ENCODE measurements at places on chromosomes 4 and X. TPM values are rescaled to one million over a fixed set of nuclear protein-coding genes. Genes with fewer than 3 reads are reported as not detected.

SLIT2 gene
- total RNA-seq: 34.0 TPM

CENPVL3 gene
- total RNA-seq: not detected

ZNF711 gene
- 6.1 TPM for total RNA-seq

HPGD gene
- total RNA-seq: 0.30 TPM

SERPINA7 gene
- not detected for total RNA-seq

ARAP2 gene
- total RNA-seq: 1.2 TPM

IL3RA gene
- total RNA-seq: not detected

UGT2B15 gene
- not detected for total RNA-seq

KIAA1210 gene
- total RNA-seq: not detected

EVC gene
- 53.4 TPM for total RNA-seq

CLDN34 gene
- not detected for total RNA-seq

FATE1 gene
- total RNA-seq: not detected

SHROOM2 gene
- total RNA-seq: 4.5 TPM

HSFX4 gene
- total RNA-seq: not detected

JCHAIN gene
- total RNA-seq: not detected

PPEF1 gene
- not detected for total RNA-seq

CXorf65 gene
- total RNA-seq: not detected

Data from smooth muscle cell of the umbilical artery (primary cell).